Uterus (tissue), 4 donors: ENCODE measurements at places on chromosomes 4 and X. TPM values are rescaled to one million over a fixed set of nuclear protein-coding genes. Genes with fewer than 3 reads are reported as not detected.
A peak's percentile ranks its signal among the peaks of the same experiment; 100 is the strongest.

The MAGEA2 gene
- total RNA-seq = not detected

The GRIA3 gene
- total RNA-seq = 13.8 TPM

The SSX4 gene
- total RNA-seq = not detected

The MAOB gene
- total RNA-seq = 131 TPM

The ALG13 gene
- 37.4 TPM for total RNA-seq

The IDH3G gene
- total RNA-seq = 48.4 TPM

GRCh38 chrX:135484641-135485289 lies 35.7 kb upstream of the INTS6L start:
- no peak overlapping the region for H3K4me3 ChIP-seq
- H3K27me3 ChIP-seq = no peaks in the 10 kb centered on the region
- DNase-seq = no peak

DNA sequence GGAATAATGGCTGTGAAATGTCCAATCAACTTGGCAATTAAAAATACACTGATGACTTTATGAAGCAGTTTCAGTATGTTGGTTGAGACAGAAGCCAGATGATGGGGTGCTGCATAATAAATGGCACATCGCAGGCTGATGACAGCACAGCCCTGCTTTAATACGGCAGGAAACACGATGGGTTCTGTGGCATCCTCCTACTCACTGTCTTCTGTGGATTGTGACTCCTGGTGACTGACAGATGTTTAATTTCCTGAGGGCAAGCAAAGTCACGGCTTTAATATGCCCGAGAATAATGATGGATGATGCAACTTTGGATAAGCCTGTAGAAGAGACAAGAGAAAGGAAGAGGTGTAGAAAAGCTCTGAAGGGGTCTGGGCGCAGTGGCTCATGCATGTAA lies 295.4 kb downstream of the TRIML1 start:
- no peaks in the 10 kb centered on the region for H3K4me1 ChIP-seq
- H3K27me3 ChIP-seq = no peaks in the 10 kb centered on the region
- no peak for DNase-seq
- H3K27ac ChIP-seq = no peak overlapping the region
- H3K4me3 ChIP-seq = no peak overlapping the region

- no peak for DNase-seq
- H3K27ac ChIP-seq = no peak overlapping the region
- no peaks in the 10 kb centered on the region for H3K27me3 ChIP-seq
- H3K36me3 ChIP-seq = no peaks in the 10 kb centered on the region
- no peaks in the 10 kb centered on the region for H3K4me1 ChIP-seq
Observed at GRCh38 chr4:175657571-175657970, 154.5 kb downstream of the GPM6A start.

DNA sequence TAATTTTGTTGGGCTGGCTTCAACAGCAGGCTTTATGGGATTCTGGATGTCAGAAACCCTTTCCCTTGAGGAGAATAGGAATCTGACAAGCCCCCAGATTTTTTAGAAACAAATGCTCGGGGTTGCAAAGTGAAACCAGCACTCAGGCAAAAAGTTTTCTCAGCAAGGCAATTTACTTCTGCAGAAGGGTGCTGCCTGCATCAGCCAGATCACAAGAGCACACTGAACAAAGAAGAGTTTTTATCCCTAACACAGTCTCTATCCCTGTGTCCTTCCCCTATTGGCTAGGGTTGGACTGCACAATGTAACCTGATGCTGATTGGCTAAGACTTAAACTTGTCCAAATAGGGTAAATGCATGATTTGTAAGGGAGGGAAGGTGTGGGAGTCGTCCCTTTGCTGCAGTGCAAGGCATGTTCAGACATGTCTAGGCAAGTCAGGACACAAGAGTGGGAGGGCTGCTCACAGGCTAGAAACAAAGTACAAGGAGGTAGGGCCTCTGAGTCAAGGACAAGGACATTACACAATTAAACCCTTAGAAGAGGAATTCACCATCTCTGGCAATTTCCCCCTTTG lies 175.8 kb downstream of the CCNG2 start:
- no peaks in the 10 kb centered on the region for H3K36me3 ChIP-seq
- DNase-seq = no peak
- H3K27me3 ChIP-seq = no peaks in the 10 kb centered on the region

GRCh38 chrX:151725338-151725614 lies 9.3 kb upstream of the CNGA2 start:
- no peak overlapping the region for H3K4me3 ChIP-seq
- H3K27ac ChIP-seq = no peak overlapping the region
- no peaks in the 10 kb centered on the region for H3K36me3 ChIP-seq

GRCh38 chr4:39497909-39498726 lies 29.1 kb downstream of the UGDH start:
- H3K4me3 ChIP-seq = no peak overlapping the region
- no peaks in the 10 kb centered on the region for H3K27me3 ChIP-seq
- no peaks in the 10 kb centered on the region for H3K36me3 ChIP-seq

GRCh38 chr4:19684084-19684483 lies 567.6 kb upstream of the SLIT2 start:
- peak overlapping the region; percentile 22 for H3K27ac ChIP-seq
- H3K27me3 ChIP-seq = no peaks in the 10 kb centered on the region
- H3K4me1 ChIP-seq = no peaks in the 10 kb centered on the region
- no peaks in the 10 kb centered on the region for H3K36me3 ChIP-seq
- H3K4me3 ChIP-seq = no peak overlapping the region
- DNase-seq = no peak

DNA sequence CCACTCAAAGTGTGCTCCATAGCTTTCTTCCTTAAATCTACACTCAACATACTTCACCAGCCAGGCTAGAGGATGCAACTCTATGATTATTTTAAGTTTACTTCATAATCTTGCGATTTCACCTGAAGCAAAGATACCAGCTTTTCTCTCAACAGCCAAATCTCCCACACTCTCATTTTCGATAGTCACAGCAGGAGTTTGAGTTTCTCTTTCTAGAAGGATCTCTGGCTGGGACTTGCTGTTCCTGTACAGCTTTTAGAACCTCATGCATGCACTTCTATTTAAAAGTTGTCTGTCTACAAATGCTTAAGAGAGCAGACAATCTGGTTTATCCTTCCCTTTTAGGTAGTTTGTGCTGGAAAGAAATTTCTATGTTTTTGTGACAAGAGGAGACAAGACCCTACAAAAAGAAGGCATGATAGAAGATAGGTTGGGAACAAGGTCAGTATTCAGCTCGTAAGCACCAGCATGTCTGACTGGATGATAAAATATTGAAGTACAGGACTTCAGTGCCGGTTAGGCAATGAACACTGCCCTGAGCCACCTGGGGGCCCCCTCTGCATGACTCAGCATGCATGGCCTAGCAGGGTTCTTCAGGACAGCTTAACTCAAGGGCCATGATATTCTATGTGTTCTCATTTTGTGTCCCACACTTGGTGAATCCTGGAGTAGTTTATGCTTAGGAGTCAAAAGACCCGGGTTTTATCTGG lies 65.6 kb downstream of the ATXN3L start:
- peak overlapping the region; percentile 14 for H3K27ac ChIP-seq
- no peaks in the 10 kb centered on the region for H3K4me1 ChIP-seq
- no peaks in the 10 kb centered on the region for H3K36me3 ChIP-seq
- peak; percentile 38 for DNase-seq

GRCh38 chr4:140472156-140472555 lies 25.9 kb downstream of the MGAT4D start:
- H3K36me3 ChIP-seq = no peaks in the 10 kb centered on the region
- no peaks in the 10 kb centered on the region for H3K4me1 ChIP-seq
- H3K27me3 ChIP-seq = no peaks in the 10 kb centered on the region
- no peak overlapping the region for H3K27ac ChIP-seq
- DNase-seq = no peak
- H3K4me3 ChIP-seq = no peak overlapping the region

GRCh38 chr4:185139736-185140135 lies 3.3 kb upstream of the SLC25A4 start:
- H3K27me3 ChIP-seq = no peaks in the 10 kb centered on the region
- no peak for DNase-seq
- no peak overlapping the region for H3K4me3 ChIP-seq
- H3K27ac ChIP-seq = no peak overlapping the region
- H3K4me1 ChIP-seq = no peaks in the 10 kb centered on the region

DNA sequence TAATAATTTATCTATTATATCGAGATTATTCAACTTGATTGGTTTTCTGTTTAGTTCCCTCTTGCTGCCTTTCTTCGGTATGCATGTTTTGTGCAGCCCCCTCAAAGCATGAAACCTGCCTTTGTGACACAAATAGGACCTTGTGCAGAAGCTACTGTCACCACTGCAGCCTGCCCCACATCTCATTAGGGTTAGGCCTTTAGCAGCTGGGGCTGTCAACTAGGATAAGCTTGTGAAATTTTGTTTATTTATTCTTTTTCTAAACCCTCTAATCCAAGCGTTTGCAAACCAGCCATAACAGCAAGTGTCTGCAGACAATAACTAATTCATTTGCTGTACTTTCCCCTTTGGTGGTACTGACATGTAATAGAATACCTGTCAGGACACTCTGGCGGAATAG lies 258.9 kb downstream of the RCHY1 start:
- no peak overlapping the region for H3K4me3 ChIP-seq
- no peak overlapping the region for H3K27ac ChIP-seq
- no peaks in the 10 kb centered on the region for H3K36me3 ChIP-seq
- no peaks in the 10 kb centered on the region for H3K4me1 ChIP-seq
- no peak for DNase-seq

DNA sequence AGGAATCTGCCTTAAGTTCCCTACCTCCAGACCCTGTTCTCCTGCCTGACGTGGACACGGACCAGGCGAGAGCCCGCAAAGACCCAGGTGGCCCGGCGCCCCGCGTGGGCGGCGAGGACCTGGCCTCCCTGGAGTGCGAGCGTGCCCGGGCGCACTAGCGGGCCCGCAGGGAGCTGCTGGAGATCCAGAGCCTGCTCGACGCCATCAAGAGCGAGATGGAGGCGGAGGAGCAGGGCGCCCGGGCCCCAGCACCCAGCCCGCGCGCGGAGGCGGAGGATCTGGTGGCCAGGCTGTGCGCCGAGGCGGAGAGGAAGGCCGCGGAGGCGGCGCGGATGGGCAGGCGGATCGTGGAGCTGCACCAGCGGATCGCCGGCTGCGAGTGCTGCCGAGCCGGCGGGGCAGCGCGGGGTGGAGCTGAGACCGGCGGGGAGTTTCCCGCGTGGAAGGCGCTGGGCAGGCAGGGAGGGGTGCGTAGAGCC lies 18.2 kb downstream of the MRFAP1 start:
- H3K4me1 ChIP-seq = peaks cover 6% of the 10 kb centered on the region

- no peak overlapping the region for H3K4me3 ChIP-seq
- no peak overlapping the region for H3K27ac ChIP-seq
- no peaks in the 10 kb centered on the region for H3K36me3 ChIP-seq
- no peak for DNase-seq
- H3K4me1 ChIP-seq = no peaks in the 10 kb centered on the region
- H3K27me3 ChIP-seq = no peaks in the 10 kb centered on the region
Observed at GRCh38 chr4:81574991-81575390, 103.3 kb upstream of the RASGEF1B start.

DNA sequence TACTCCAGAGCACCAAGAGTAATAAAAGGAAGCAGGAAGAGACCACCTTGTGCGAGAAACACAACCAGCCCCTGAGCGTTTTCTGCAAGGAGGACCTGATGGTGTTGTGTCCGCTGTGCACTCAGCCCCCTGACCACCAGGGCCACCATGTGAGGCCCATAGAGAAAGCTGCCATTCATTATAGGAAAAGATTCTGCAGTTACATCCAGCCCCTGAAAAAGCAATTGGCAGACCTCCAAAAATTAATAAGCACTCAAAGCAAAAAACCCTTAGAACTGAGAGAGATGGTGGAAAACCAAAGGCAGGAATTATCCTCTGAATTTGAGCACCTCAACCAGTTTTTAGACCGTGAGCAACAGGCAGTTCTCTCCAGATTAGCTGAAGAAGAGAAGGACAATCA lies 5.7 kb downstream of the TRIM75 start:
- no peaks in the 10 kb centered on the region for H3K36me3 ChIP-seq
- no peak overlapping the region for H3K27ac ChIP-seq
- H3K4me1 ChIP-seq = no peaks in the 10 kb centered on the region
- no peak overlapping the region for H3K4me3 ChIP-seq
- no peak for DNase-seq
- no peaks in the 10 kb centered on the region for H3K27me3 ChIP-seq

DNA sequence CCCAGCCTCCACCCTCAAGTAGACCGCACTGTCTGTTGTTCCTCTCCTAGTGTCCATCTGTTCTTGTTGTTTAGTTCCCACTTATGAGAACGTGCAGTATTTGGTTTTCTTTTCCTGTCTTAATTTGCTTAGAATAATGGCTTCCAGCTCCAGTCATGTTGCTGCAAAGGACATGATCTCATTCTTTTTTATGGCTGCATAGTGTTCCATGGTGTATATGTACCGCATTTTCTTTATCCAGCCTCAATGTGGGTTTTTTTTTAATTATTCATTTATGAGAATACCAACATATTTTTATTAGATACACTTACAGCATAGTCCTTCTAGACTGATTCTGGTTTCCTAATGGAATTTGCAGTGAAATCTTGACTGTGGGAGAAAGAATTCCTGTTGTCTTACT lies 1.3 kb downstream of the VMA21 start:
- no peaks in the 10 kb centered on the region for H3K4me1 ChIP-seq
- H3K27ac ChIP-seq = no peak overlapping the region
- no peak overlapping the region for H3K4me3 ChIP-seq

GRCh38 chrX:20397587-20397986 lies 130.9 kb upstream of the RPS6KA3 start:
- no peaks in the 10 kb centered on the region for H3K4me1 ChIP-seq
- H3K27ac ChIP-seq = no peak overlapping the region
- no peak overlapping the region for H3K4me3 ChIP-seq
- no peak for DNase-seq
- no peaks in the 10 kb centered on the region for H3K36me3 ChIP-seq

GRCh38 chr4:5054532-5054931 lies 3.3 kb downstream of the STK32B start:
- no peak overlapping the region for H3K4me3 ChIP-seq
- H3K27ac ChIP-seq = no peak overlapping the region
- no peak for DNase-seq
- H3K27me3 ChIP-seq = no peaks in the 10 kb centered on the region
- H3K4me1 ChIP-seq = no peaks in the 10 kb centered on the region

DNA sequence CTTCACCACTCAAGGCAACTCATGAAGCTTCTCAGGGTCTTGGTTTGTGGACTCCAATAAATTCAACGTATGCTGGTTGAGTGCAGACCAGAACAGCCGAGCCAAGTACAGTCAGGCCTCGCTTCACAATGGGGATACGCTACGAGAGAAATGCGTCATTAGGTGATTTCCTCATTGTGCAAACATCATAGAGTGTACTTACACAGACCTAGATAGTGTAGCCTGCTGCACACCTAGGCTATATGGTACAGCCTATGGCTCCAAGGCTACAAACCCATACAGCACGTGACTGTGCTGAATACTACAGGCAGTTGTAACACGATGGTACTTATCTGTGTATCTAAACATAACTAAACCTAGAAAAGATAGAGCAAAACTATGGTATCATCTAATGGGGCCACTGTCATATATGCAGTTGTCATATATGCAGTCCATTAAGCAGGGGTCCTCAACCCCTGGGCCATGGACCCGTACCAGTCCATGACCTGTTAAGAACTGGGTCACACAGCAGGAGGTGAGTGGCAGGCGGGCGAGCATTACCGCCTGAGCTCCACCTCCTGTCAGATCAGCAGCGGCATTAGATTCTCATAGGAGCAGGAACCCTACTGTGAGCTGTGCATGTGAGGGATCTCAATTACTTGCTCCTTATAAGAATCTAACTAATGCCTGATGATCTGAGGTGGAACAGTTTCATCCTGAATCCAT lies 31.5 kb downstream of the RTL5 start:
- H3K36me3 ChIP-seq = no peaks in the 10 kb centered on the region
- H3K4me3 ChIP-seq = no peak overlapping the region
- no peak for DNase-seq
- H3K27me3 ChIP-seq = no peaks in the 10 kb centered on the region
